ENCODE measurements at places on chromosomes 16 and 17. TPM values are rescaled to one million over a fixed set of nuclear protein-coding genes. Genes with fewer than 3 reads are reported as not detected.

The MEIOB gene
- 2.2 TPM for total RNA-seq

The ZNF594 gene
- 1.8 TPM for total RNA-seq

The SEZ6 gene
- not detected for total RNA-seq

The OR2C1 gene
- total RNA-seq = not detected

The PLEKHM1 gene
- total RNA-seq = 25.9 TPM

The KRTAP2-3 gene
- total RNA-seq = not detected

The GNG13 gene
- total RNA-seq = not detected

The HASPIN gene
- total RNA-seq = 13.8 TPM

The FBXO39 gene
- total RNA-seq = not detected

The UMOD gene
- not detected for total RNA-seq

The NTN1 gene
- 0.42 TPM for total RNA-seq

The MPP3 gene
- 17.4 TPM for total RNA-seq

The TBC1D3I gene
- total RNA-seq = 0.23 TPM

The TMEM106A gene
- 1.3 TPM for total RNA-seq

The PKMYT1 gene
- total RNA-seq = 92.5 TPM

The STX1B gene
- 1.5 TPM for total RNA-seq

The ITGAL gene
- 0.10 TPM for total RNA-seq

The IRX5 gene
- total RNA-seq = 2.1 TPM

The MAPK8IP3 gene
- 60.3 TPM for total RNA-seq

The HBM gene
- total RNA-seq = not detected

The OTOP3 gene
- not detected for total RNA-seq

The SBK1 gene
- total RNA-seq = 0.44 TPM

The GLTPD2 gene
- not detected for total RNA-seq

The NPIPA2 gene
- total RNA-seq = 0.97 TPM

The SDR42E1 gene
- 1.6 TPM for total RNA-seq

The CCDC200 gene
- total RNA-seq = not detected

The GPR139 gene
- total RNA-seq = not detected

The ZSCAN10 gene
- not detected for total RNA-seq

The CX3CL1 gene
- total RNA-seq = 0.17 TPM

The GABARAP gene
- total RNA-seq = 700 TPM

The AATF gene
- 166 TPM for total RNA-seq

The RGS11 gene
- total RNA-seq = 2.7 TPM

The TP53TG3F gene
- total RNA-seq = 0.16 TPM

The ZPBP2 gene
- total RNA-seq = not detected

The MYH8 gene
- total RNA-seq = not detected

The PRM3 gene
- total RNA-seq = not detected

All from A549 treated with RU486 at 1 μM for 4 hours (cell line).